Peyer's patch (tissue), 4 donors: ENCODE measurements at places on chromosomes 2 and 18. TPM values are rescaled to one million over a fixed set of nuclear protein-coding genes. Genes with fewer than 3 reads are reported as not detected.

Gene UGT1A4
- total RNA-seq: 7.5 TPM

Gene SERPINB12
- total RNA-seq: not detected

Gene SH3RF3
- 1.9 TPM for total RNA-seq

Gene SERPINB11
- total RNA-seq: not detected

Gene POTEJ
- not detected for total RNA-seq

Gene GCFC2
- 21.7 TPM for total RNA-seq

Gene MSTN
- total RNA-seq: 0.70 TPM

Gene FEV
- total RNA-seq: 3.2 TPM

Gene ERLEC1
- 58.7 TPM for total RNA-seq

Gene TEKT4
- not detected for total RNA-seq

Gene KANSL3
- 69.2 TPM for total RNA-seq

Gene MSH6
- total RNA-seq: 18.4 TPM

Gene SNTG2
- 65.2 TPM for total RNA-seq

Gene MROH2A
- total RNA-seq: 1.6 TPM

Gene ITGA4
- total RNA-seq: 18.5 TPM

Gene KCNG2
- total RNA-seq: 2.3 TPM

Gene CTAGE1
- total RNA-seq: not detected

Gene CYBRD1
- 951 TPM for total RNA-seq

Gene PLGLB1
- 10.7 TPM for total RNA-seq

Gene CDKL4
- total RNA-seq: 0.80 TPM

Gene LINC00305
- total RNA-seq: not detected
